ENCODE measurements at places on chromosomes 11 and 22. TPM values are rescaled to one million over a fixed set of nuclear protein-coding genes. Genes with fewer than 3 reads are reported as not detected.
A peak's percentile ranks its signal among the peaks of the same experiment; 100 is the strongest.

DNA sequence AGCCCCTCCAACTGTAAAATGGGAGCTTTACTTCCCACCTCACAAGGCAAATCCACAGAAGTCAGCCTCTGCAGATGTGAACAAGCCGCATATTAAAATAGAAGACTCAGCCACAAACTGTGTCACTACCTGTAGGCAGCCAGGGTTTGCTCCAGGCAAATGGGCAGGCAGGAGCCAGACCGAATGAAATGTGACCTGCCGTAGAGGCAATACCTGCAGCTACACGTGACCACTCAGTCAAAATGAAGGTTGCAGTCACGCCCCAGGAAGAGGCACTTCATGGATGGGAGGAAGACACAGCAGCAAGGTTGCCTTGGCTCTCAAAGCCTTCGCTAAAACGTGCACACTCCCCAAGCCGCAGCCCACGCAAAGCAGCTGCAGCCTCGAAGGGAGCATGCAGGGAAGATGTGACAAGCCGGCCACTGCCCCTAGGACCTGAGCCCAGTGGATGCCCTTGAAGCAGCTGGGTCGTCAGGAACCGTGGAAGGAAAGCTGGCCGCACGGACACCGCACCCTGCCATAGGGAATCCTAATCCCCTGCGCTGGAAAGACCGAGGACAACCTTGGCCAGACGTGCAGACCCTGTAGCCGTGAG lies 53.1 kb downstream of the SHANK2 start:
- peaks cover 25% of the 10 kb centered on the region for H3K4me1 ChIP-seq
- DNase-seq, result no peak
- H3K27ac ChIP-seq, result no peak overlapping the region
- no peaks in the 10 kb centered on the region for H3K36me3 ChIP-seq
- H3K27me3 ChIP-seq, result peaks cover 4% of the 10 kb centered on the region

- peak; percentile 51 for DNase-seq
- H3K27ac ChIP-seq, result peak overlapping the region; percentile 91
- no peaks in the 10 kb centered on the region for H3K27me3 ChIP-seq
- peaks cover 54% of the 10 kb centered on the region for H3K36me3 ChIP-seq
- peaks cover 96% of the 10 kb centered on the region for H3K4me1 ChIP-seq
These were observed 17.6 kb downstream of the MYH9 start for GRCh38 chr22:36369922-36370791.

WT1 gene
- not detected for total RNA-seq

NPAS4 gene
- total RNA-seq, result not detected
